BJ (cell line): ENCODE measurements at places on chromosomes 5 and 9.

GRCh38 chr5:132526974-132527564, 16.3 kb downstream of the IL5 start:
- DNase-seq = no peak

GRCh38 chr5:108858959-108859358, 111.3 kb downstream of the FER start:
- DNase-seq = no peak

DNA sequence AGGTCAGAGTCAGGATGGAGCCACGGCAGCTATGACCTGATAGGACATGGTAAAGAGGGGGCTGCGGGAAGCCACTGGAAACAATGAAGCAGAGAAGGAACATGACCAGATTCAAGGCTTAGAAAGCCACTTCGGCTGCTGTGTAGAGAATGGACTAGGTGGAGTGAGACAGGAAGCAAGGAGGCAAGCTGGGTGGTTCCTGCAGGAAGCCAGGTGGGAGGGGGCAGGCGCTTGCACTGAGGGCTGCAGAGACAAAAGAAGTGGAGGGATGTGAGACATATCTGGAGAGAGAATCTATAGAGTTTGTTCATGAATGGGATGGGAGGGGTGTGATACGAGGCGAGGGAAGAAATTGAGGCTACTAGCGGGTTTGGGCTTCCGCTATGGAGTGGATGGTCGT, 19.0 kb upstream of the N4BP3 start:
- no peak for DNase-seq

GRCh38 chr9:91659529-91660495, 236.2 kb upstream of the NFIL3 start:
- no peak for DNase-seq

DNA sequence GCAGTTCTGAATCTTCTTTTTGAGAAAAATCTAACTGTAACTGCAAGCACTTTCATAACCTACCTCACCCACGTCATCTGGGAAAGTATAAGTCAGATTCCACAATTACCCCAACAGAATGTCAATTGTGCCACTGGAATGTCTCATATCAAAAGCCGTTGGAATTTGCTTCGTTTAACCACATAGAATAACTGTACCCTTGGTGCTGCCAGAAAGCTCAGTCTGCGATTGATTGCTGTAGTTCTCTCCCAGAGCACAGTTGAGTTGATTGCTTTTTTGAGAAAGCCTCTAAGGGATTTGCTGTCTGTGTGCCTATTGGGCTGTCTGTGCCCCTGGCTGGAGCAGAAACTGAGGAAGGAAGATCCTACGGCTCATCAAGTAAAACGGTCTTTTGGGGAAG, 583.6 kb downstream of the TMEM38B start:
- DNase-seq = no peak

DNA sequence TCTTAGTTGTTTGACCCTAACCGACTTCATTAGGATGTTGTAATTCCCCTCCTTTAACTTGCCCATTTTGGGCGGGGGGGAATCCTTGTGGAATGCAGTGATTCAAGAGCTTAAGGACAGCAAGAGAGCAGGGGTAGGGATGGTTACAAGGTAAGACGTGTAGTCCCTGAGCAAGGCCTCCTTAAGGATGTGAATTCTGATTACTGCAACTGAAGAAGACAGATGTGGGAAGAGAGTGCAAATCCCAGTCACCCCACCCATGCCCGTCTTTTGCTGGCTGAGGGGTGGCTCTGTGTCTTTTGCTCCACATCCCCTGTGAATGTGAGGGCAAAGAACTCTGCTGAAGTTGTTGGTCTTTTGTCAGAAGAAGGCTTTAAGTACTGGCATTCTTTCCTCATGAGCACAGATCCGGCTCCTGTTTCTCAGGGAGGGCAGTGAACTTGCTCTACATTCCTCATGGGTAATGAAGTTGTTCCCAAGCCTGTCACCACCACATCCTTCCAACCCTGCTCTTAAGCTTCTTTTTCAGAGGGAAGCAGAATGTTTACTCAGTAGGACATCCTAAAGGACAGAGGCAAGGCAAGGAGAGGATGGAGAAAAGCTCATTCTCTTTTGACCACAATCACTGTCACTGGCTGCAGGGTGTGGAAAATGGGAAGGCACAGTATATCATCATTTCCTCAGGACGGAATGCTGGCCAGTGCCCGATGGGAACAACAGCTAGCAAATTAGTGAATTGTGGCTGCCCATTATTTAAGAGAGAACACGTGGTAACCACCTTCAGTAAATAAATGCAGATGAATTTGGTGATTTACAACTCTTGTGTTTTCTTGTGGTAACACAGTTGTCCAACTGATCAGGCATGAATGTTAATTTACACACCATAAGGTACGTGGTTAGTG, 61.5 kb downstream of the RAI14 start:
- peak; percentile 95 for DNase-seq

DNA sequence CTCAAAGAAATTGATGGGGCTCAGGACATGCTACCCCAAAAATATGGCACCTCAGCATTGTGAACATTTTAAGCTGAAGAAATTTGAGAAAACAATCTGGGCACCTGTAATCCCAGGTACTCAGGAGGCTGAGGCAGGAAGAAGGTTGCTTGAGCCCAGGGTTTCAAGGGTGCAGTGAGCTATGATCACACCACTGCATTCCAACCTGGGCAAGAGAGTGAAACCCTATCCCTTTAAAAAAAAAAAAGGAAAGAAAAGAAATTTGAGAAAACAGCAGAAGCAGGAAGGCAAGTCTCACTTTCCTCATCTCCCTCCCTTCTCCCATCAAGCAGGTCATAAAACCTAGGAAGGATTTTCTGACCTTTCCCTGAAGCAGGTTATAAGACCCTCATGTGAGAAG, 23.6 kb downstream of the TPD52L3 start:
- DNase-seq = no peak

DNA sequence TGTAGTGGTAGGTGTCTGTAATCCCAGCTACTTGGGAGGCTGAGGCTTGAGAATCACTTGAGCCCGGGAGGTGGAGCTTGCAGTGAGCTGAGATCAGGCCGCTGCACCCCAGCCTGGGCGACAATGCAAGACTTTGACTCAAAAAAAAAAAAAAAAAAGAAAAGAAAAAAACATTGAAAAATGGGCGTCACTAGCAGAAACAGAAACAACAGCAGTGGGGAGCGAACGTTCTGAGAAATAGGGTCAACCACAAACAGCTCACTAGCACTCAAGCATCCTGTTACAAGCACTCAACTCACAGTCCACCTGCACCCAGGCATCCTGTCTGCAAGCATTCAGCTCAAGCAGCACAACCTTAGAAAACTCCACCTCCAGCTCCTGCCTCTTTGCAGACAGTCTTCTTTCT, 17.2 kb downstream of the TRIM14 start:
- DNase-seq = no peak

DNA sequence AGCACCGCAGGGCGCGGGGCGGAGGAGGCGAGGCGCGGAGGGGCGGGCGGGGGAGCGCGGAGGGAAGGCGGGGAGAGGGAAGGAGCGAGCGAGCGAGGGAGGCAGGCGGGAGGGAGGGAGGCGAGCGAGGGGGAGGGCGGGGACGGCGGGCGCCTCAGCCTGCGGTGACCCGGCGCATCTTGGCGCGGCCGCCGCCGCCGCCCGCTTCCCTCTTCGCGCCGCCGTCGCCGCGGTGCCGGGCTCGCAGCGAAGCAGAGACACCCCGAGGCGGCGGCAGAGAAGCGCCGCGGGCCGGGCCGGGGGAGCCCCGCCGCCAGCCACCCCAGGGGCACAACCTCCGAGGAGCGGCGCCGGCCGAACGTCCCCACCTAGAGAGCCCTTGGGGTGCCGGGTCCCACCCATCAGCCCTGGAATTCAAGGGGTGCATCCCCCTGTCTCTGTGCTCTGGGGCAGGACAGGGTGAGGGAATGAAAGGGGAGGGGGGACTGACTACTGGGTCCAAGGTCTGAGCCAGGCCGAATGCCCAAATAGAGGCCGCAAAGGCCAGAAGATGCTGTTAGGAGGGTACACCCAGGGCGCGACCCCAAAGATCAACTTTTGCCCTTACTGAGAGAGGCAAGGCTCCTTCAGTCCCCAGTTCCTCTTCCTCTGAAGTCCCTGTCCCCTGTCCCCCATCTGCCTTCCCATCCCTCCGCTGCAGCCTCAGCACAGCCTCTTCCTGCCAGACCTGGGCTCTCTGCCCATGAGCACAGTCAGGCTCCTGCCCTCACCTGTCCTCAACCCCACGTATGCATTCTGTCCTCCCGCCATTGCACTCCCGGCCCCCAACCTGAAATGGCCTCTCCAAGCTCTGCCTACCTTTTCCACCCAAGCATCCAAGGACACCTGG, at the start of gene ADAMTS2:
Gene ADAMTS2 (minus strand): TSS at position 29 of the 889 bp plus-strand sequence. CDS start 133 bp downstream, outside the sequence.
- no peak for DNase-seq

DNA sequence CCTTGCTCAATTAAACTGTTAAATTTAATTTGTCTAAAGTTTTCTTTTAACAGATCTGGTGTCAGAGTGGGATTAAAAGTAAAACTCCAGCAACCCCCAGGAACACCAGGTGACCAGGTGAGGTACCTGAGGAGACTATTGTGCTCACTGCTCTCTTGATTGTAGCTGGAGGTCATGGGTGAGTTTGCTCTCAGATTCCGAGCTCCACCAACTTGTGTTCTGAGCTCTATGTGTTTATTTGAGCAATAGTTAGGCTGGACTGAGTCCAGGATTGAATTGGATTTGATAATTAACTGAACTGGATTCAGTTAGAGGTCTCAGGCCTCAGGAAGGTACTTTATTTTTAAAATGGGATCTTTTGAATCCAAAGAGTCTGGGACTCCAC, 17.9 kb upstream of the SCGB3A2 start:
- no peak for DNase-seq

- DNase-seq = no peak
These were observed 4.9 kb downstream of the NKX2-5 start for GRCh38 chr5:173229966-173230689.

DNA sequence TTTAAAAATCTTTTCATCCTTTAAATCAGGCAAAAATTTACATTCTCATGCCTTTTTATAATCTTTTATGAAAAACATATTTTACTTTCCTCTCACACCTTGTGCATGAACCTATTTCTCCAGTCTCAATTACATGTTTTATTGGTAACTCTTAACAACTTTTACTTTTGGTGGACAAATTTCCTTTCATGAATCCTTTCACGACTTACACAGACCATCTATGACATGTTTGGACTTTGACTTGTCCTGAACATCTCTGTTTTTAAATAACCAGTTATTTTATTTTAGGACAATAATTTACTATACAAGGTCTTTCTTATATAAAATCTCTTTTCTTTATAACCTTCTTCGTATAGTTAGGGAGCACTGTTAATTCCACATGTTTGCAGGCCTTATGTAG, 26.5 kb upstream of the MTMR12 start:
- DNase-seq = no peak

GRCh38 chr5:139847790-139848507, 52.3 kb downstream of the PSD2 start:
- no peak for DNase-seq

- DNase-seq = no peak
These were observed 29.2 kb downstream of the IZUMO3 start for GRCh38 chr9:24516463-24516862.

DNA sequence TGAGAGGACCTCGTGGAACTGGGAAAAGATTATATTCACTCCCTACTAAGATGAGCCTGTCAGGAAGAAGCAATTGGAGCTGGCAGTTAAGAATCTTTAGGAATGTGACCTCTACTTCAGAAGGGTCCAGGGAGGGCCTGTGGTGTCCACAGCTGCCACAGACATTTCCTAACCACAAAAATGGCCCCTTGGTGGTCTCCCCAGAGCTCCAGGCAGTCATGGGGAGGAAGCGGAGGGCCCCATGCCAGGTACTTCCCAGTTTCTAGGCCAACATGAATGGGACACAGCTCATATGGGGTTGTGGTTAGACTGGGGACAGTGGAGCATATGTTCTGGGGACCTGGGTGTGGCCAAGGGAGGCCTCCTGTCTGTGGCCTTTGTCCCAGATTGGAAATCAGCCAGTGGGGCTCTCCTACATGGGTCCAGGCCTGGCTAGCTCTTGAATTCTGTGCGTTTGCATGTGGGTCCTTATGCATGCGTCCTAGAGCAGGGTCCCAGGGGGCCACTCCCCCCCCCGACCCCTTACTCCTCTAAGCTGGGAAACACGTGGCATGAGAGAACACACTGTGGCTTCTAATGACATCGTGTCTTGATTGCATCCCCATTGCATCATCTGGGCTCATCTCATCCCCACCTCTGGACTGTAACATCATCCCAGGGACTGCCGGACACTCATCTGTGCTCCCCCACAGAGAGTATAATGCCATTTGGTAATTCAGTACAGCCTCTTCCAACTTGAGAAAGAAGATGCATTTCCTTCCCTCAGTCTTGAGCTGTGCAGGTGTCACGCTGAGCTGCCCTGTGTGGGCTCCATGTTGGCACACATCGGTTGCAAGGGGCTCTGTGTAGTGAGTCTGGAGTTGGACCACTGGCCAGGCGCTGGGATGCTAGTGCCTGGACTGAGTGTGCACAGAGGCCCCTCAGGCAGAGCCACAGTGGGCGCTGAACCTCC, 31.3 kb downstream of the IRF1 start:
- no peak for DNase-seq

GRCh38 chr5:82487131-82487530, 209.0 kb upstream of the RPS23 start:
- DNase-seq = no peak

DNA sequence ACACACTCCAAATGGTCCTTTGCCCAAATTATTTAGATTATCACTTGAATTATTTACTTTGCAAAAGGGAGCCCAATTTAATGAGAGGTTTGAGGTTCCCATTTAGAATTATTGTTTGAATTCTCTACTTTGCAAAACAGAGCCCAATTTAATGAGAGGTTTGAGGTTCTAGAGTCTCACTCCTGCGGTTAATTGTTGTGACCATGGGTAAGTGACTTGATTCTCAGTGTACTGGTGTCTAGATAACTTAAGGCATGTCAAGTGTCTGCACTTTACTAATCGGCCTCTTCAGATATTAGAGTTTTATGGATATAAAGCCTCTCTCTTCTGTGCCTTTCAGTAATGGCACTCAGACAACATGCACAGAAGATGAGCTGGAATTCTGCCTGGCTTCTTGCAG, 67.5 kb downstream of the YIPF5 start:
- DNase-seq = no peak

- no peak for DNase-seq
These were observed 26.9 kb upstream of the CEP120 start for GRCh38 chr5:123450114-123450513.
